ENCODE measurements at places on chromosomes 2 and 18.

GRCh38 chr2:64524604-64525316 lies 632 bp downstream of the AFTPH start:
- DNase-seq: peak; percentile 13

- DNase-seq: no peak
Observed at GRCh38 chr2:170714381-170715061, 616 bp upstream of the SP5 start.

GRCh38 chr2:161158882-161159281 lies 1.3 kb upstream of the TANK start:
- DNase-seq: no peak

GRCh38 chr18:59416818-59417217 lies 57.8 kb upstream of the LMAN1 start:
- DNase-seq: no peak

DNA sequence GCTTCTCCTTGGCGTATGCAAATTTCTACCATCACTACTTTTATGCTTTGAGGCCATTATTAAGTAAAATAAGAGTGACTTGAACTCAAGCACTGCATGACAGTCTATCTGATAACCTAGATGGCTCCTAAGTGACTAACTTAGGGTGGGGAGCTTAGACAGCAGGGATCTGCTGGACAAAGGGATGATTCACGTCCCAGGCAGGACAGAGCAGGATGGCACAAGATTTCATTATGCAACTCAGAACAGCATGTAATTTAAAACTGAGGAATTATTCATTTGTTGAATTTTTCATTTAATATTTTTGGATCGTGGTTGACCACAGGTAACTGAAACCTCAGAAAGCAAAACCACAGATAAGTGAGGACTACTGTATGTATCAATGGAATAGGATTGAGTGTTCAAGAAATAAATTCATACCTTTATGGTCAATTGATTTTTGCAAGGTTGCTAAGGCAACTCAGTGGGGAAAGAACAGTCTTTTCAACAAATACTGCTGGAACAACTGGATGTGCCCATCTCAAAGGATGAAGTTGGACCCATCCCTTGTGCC lies 115.3 kb downstream of the MBD2 start:
- no peak for DNase-seq

- no peak for DNase-seq
Observed at GRCh38 chr18:58529714-58530354, 99.1 kb downstream of the ALPK2 start.

DNA sequence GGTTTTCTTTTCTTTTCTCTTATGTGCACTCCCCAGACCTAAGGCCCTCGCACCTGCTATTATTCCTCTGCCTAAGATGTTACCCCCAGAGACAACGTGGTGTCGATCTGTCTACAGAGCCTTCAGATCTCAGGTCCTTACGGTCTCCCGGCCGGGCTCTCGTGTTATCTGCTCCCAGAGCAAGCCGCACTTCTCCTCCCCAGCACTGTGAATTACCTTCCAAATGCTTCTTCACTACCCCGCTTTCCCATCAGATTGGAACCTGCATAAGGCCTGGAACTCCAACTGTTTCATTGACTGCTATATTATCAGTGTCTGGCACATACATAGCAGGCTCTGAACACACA lies 71.2 kb upstream of the ODC1 start:
- DNase-seq: no peak

GRCh38 chr2:84851876-84852275 lies 29.0 kb downstream of the TRABD2A start:
- DNase-seq: no peak

- DNase-seq: no peak
Observed at GRCh38 chr18:55918444-55918843, 330.5 kb upstream of the TCF4 start.

- DNase-seq: no peak
Observed at GRCh38 chr2:138182250-138182936, 218.1 kb downstream of the HNMT start.

GRCh38 chr18:70127359-70127758 lies 78.1 kb downstream of the RTTN start:
- DNase-seq: no peak

GRCh38 chr18:62372156-62372555 lies 47.0 kb downstream of the TNFRSF11A start:
- DNase-seq: no peak

DNA sequence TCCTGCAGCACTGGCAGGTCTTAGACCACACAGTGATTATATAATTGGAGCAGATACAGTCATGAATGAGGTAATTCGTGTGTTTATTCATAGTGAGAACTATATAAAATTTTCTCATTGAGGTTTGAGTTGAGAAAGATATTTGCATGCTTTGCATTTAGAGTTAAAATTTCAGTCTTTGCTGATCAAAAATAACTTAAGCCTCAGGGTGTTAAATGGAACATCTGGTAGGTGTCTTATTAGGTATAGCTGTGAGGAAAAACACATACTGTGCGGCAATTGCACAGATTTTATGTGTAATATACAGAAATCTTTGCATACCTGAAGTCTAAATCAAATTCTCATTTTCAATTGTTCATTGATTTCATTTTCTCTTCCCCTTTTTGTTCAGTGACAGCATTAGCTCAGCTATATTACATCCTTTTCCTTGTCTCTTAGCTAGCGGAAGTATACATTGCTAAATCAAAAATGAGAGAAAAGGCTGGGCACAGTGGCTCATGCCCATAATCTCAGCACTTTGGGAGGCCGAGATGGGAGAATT lies 21.2 kb downstream of the GORASP2 start:
- DNase-seq: no peak

GRCh38 chr2:165524720-165525119 lies 55.2 kb downstream of the CSRNP3 start:
- no peak for DNase-seq

DNA sequence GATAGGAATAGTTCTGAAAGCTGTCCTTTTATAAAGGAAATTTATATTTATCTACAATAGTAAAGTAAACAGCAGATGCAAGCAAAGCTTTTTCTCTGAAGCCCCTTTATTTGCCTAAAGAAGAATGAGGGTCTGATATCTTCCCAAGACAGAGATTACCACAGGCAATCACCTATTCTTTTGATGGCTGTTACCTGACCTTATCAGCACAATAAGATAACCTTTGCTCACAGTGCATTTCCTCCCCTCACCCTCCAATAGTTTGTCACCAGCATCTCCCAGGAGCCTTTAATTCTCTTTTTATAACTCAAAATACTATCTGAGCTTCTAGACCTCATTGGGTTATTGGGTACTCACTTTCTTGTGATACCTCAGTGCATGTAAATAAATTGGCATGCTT lies 6.5 kb upstream of the CFAP221 start:
- no peak for DNase-seq

DNA sequence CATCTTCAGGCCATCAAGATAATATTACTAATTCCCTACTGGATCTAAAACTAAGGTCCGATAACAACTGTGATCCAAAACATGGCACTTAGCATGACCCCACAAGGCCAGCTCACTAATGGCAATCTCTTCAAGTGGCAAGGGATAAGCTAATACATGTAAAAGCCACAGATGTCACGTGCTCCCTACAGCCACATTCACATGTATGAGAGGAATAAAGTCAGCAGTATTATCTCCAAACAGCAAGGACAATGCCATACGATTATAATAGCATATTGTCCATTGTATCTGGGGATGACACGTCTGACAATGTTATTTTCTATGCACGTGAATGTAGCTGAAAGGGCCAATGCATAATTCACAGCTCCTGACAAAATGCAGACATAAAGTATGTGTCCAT lies 56.0 kb downstream of the KLF7 start:
- no peak for DNase-seq

DNA sequence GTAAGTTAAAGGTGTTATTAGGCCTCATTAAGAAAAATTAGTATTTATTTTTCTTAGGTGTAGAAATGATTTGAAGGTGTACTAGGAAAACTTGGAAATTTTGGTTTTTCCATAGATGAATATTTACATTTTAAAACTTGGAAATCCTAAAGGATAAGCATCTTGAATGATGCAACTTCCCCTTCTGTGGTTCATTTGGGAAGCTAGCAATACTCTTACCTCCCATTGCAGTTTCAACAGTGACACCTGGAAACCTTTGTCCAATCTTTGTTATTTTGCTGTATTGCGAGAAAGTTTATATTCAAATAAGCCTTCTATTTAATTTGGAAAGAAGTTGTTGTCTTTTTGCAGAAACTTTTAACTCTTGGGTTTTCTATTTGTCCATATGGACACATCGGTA lies 68.5 kb downstream of the ZEB2 start:
- DNase-seq: no peak

GRCh38 chr2:108240966-108241365 lies 1.2 kb downstream of the SULT1C3 start:
- DNase-seq: no peak

DNA sequence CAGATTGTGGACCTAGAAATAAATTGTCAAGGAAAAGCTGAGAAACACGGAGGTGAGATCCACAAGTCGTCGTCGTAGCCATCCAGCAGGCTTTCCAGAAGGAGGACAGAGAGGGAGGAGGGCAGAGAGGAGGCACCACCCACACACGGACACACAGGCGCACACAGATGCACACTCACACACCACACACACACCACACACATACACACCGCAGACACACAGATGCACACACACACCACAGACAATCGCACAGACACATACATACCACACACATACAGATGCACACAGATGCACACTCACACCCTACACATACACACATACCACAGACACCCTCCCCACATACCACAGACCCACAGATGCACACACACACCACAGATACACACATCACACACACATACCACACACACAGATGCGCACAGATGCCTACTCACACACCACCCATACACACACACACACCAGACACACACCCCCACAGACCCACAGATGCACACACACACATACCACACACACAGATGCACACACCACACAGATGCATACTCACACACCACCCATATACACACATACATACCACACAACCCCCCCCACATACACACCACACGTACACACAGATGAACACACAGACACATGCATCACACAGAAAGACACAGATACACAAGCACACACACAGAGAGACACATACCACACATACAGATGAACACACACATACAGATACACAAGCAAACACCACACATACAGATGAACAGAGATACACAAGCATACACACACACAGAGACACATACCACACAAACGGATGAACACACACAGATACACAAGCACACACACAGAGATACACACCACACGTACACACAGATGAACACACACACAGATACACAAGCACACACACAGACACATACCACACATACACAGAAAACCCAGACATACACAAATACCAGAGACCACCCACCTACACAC lies 12.7 kb upstream of the BOK start:
- no peak for DNase-seq

GRCh38 chr2:227661025-227661649 lies 5.5 kb upstream of the SCYGR5 start:
- DNase-seq: no peak
